ENCODE measurements at places on chromosomes 16 and 17. TPM values are rescaled to one million over a fixed set of nuclear protein-coding genes. Genes with fewer than 3 reads are reported as not detected.

Gene PPY
- not detected for total RNA-seq

Gene HIC1
- total RNA-seq, result 38.4 TPM

Gene HASPIN
- 0.69 TPM for total RNA-seq

Gene METTL2A
- 11.9 TPM for total RNA-seq

Gene MYH8
- not detected for total RNA-seq

Gene RHBDL3
- total RNA-seq, result 0.37 TPM

DNA sequence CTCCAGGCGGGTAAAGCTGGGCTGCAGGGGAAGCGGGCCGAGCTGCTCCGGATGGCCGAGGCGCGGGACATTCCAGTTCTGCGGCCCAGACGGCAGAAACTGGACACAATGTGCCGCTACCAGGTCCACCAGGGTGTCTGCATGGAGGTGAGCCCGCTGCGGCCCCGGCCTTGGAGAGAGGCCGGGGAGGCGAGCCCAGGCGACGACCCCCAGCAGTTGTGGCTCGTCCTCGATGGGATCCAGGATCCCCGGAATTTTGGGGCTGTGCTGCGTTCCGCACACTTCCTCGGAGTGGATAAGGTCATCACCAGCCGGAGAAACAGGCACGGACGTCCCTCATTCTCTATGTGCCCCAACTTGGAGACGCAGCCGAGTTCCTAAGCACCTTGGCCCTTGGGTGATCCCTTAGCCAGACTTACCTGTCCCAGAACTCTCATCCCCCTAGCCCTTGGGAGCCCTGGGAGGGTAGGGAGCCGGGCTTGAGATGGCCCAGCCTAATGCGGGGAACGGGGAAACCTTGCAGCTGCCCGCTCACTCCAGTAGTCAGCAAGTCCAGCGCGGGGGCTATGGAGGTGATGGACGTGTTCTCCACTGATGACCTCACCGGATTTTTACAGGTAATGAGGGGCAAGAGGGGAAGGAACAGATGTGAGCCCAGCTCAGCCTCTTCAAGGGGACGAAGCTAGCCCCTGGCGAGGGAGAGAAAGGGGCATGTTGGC lies 806 bp downstream of the MRM1 start:
- DNase-seq, result no peak

DNA sequence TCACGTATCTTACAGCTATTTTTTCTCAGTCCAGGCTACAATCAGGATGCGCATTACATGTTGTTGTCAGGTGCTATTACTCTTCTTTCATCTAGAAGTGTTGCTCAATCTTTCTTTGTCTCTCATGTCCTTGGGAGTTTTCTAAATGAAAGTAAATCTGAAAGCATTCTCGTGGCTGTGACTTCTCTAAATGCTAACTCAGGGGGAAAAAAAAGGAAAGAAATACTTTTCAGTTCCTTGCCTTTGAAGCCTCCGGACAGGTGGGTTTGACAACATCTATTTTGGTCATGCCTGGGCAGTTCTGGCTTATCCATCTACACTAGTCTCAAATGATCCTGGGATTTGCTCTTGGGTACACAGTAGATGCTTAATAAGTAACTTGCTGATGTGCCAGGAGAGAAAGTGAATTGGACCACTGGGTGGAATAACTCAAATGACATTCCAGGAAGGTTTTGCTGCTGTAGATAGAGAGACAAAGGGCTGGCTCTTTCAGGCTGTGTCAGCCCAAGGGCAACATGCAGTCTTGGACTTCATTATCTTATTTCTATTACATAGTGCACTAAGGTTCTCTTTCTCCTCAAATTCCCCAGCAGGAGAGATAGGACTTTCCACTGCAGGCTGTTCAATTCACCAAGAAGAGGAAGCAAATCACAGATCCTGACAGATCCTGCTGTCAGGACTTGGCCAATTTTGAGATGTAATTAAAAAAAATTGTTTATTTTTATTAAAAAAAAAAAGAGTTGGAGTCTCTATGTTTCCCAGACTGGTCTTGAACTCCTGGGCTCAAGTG lies 63.6 kb upstream of the NFAT5 start:
- DNase-seq, result no peak

DNA sequence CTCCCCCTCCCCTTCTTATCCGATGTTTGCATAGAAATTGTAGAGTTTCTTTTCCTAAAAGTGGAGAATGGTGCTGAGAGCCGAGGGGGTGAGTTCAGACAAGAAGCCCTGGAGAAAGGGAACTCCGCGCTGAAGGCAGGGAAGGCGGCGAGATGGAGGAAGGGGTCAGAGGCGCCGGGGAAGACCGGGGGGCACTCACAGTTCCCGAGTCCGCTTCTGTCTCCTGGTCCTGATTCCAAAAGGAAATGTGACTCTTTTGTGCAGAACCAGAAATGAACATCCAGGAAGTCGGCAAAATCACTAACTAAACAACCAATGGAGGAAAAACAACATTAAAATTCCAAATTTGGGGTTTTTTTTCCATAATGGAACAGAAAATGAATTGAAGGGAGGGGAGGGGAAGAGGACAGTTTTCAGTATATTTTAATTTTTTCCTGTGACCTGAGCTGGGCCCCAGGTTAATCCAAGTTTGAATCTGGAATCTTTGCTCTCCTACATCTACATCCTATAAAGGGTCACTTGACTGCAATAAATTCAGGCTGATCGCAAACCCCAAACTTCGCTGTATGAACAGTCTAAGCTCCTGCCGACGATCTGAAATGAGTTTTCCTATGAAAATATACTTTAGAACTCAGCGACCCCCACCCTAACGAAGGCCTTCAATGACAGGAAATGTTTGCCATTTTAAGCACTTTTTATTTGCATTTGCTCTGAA lies 252.3 kb downstream of the C16orf95 start:
- no peak for DNase-seq
